Head of caudate nucleus (tissue), 42 donors: ENCODE measurements at places on chromosomes 3 and 15.

- no peak for DNase-seq
Observed at GRCh38 chr3:53795176-53795575, 51.0 kb downstream of the CHDH start.

DNA sequence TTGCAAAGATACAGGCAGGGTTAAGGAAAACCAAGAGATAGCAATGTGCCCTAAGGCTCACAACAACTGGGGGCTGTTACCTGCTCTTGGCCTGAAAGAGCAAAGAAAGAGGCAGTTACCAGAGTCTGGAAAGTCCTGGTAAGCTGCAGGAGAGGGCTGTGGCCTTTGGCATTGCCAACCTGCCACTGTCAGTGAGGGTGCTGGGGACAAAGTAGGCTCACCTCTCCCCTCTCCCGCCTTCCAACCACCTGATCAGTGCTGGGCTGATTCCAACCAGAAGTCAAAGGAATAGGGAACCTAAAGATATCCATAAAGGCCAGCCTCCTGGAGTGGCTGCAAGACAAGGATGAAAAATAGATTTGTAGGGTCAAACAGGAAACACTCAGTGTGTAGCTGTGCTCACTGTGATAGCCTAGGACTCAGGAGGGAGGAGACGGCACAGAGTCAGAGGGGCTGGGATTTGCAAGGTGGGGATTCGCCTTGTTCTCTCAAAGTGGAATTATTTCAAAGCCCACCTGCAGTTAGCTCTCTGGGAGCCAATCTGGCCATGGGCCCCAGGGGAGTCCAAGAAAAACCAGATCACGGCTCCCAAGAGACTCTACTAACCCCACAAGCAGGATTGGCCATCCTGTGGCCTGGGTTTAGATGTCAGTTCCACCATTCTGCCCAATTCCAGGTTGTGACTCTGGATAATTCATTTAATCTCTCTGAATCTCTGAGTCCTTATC, 204.0 kb upstream of the BCL6 start:
- DNase-seq, result no peak

- peak; percentile 60 for DNase-seq
Observed at GRCh38 chr15:88256279-88257230, at the start of gene NTRK3. Gene NTRK3, minus strand, starts transcription at chr15:88256739. Its CDS starts 586 bp downstream, at chr15:88256153.

GRCh38 chr3:195236076-195236798, 34.7 kb downstream of the XXYLT1 start:
- no peak for DNase-seq

GRCh38 chr3:43755516-43756200, 64.9 kb downstream of the ABHD5 start:
- DNase-seq, result no peak

GRCh38 chr3:192091831-192092230, 630.9 kb downstream of the PYDC2 start:
- DNase-seq, result no peak

DNA sequence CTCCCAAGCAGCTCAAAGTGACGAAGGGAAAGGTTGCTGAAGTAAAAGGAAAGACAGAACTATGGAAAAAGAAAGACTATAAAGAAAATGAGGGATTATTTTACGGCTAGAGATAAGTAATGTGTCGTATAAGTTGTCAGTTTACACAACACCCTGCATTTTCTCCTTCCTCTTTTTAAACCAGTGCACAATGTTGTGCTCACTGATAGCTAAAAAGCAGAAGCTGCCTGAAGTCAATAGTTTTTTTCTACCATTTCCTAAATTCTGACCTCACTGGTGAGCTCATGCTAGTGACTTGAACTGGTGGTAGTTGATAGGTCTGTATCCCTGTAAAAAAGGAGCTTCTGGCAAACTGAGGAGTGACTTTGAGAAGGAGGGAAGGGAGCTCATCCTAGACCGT, 368.6 kb upstream of the GBE1 start:
- DNase-seq, result no peak
